ENCODE measurements at places on chromosomes 2 and 18.

- no peak for DNase-seq
These were observed 16.7 kb upstream of the WIPF1 start for GRCh38 chr2:174614261-174614660.

- no peak for DNase-seq
These were observed 37.7 kb downstream of the CEP192 start for GRCh38 chr18:13028869-13029268.

- no peak for DNase-seq
These were observed 10.5 kb upstream of the LYPD1 start for GRCh38 chr2:132680544-132680943.

- no peak for DNase-seq
These were observed 3.3 kb downstream of the BOK start for GRCh38 chr2:241561832-241562231.

DNA sequence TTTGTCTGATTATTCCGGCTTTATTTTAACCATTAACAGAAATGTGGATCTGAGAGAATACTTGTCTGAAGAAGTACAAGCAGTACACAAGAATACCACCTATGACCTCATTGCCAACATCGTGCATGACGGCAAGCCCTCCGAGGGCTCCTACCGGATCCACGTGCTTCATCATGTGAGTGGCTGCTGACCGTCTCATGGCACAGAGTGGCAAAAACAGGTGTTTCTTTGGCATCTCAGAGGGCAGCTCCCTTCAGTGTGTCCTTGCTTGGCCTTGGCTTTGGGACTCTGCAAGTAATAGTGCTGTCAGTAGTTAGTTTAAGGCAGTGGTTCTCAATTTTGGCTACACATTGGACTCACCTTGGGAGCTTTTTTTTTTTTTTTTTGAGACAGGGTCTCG, 23.1 kb downstream of the SFTPB start:
- no peak for DNase-seq

- no peak for DNase-seq
These were observed 171.0 kb downstream of the AFF3 start for GRCh38 chr2:99971326-99971900.

DNA sequence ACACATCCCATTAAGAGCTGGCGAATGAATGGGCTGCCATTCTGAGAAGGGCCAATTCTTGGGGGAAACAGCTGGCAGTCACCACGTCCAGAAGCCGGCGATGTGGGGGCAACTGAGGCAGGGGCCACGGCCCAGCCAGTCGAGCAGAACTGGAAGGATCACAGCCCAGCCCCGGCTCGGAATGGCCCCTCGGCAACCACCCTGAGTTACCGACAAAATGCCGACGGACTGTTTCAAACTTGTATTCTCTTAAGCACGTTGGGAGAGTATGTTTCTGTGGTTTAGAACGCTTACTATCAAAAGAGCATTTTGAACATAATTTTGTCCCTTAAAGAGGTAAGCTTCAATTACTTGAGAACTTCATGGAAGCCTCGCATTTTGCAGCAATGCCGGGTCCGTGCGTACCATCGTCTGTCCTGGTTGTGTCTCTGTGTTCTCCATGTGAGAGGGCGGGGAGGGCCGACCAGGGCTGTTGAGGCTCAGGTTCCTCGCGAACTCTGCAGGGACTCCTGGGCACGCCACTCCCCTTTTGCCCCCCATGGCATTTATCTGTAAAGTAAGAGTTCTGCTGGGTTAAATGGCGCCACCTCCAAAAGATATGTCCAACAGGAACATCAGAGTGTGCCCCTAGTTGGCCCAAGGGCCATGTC, 155.9 kb downstream of the TWIST2 start:
- DNase-seq, result no peak

DNA sequence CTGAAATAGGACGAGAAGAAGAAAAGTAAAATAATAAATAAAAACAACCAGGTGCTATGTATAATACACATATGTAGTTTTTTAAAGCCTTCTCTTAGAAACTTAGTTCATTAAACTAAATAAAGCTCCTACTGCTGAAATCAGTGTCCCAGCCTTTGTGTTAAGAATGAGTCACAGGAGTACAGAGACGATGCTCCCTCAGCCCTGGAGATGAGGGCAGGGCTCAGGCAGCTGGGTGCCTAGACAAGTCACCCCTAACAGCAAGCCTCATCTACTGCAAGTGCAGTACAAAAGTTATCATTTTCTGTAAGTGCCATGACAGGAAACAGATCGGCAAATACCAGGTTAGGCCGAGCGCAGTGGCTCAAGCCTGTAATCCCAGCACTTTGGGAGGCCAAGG, 18.2 kb downstream of the KIDINS220 start:
- DNase-seq, result no peak

- DNase-seq, result no peak
These were observed 61.7 kb downstream of the STRN start for GRCh38 chr2:36904636-36905035.

DNA sequence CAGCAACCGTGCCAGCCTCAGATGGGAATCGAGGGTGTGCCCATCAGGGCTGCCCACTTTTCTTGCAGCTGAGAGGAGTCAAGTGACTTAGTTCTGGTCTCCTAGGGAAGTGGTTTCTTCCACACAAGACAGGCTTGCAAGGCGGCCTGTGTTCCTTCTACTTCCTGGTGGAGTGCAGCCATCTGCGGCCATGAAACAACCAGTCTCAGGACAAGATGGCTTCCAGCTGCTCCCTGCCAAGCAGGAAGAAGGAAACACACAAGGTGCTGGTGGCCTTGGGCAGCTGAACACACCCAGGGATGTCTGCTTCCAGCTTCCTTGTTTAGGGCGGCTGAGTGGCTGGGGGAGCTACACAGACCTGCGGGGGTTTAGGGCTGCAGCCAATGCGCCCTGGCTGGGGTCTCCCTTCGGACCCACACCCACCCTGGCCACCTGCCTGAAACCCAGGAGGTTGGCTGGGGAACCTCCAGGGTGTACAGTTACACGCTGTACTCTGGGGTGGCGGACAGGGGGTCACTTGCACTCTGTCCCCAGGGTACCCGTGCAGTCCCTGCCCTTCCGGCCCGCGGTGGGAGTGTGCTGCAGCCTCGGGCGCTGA, 34.7 kb downstream of the PTPN18 start:
- no peak for DNase-seq

GRCh38 chr2:232896720-232897597, 26.9 kb downstream of the SNORC start:
- no peak for DNase-seq

GRCh38 chr2:183967756-183968155, 630.6 kb upstream of the ZNF804A start:
- no peak for DNase-seq

GRCh38 chr2:199148076-199148845, 309.5 kb downstream of the SATB2 start:
- DNase-seq, result no peak

DNA sequence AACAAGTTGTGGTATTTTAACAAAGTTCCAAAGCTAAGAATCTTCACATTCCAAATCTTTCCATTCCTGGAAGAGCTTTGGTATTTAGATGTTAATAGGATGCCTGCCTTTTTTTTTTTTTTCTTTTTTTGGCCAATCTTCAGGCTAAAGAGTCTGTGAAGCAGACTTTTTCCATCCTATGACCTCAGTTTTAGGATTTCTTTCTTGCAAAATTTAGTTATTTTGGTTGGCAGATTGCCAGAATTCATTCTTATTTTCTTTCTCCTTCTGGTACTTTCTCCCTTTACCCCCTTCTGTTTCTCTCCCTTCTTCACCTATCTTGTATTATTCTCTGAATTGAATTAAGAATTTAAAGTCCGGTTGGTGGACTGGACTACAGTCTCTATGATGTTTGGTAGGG, 217.8 kb upstream of the REV1 start:
- no peak for DNase-seq

GRCh38 chr2:219183151-219183772, 5.2 kb downstream of the RETREG2 start:
- no peak for DNase-seq

DNA sequence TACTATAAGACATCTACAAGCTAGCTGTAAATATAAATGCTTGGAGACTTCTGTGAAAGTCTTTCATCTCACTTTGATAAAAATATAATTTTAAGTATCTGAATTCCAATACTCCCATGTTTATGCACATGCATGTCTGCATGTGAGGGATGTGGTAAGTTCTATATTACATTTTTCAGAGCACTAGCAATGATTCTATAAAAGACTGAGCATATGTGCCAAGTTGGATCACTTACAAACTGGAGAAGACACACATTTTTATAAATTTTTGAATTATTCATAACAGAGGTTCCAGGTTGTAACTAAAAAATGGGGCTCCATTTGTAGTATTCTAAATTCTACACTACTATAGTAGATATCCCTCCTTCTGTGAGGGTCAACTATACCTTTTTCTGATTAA, 26.0 kb downstream of the ZNF804A start:
- no peak for DNase-seq

DNA sequence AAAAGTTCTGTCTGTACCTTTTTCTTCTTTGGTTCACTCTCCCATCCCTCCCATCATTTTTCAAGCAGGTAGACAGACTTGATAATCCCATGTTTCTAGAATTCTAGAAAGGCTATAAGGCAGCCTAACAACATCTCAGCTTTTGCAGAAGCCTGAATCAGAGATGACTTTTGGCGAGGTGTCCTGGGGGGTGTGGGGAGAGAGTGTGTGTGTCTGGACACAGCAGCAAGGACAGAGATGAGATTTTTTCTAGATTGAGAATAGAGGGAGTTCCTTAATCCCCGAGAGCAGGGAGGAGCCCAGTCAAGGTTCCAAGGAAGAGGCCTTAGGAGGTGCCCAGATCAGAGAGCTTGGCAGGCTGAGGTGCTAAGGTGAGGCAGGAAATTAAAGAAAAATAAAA, 22.0 kb upstream of the LAPTM4A start:
- no peak for DNase-seq

GRCh38 chr2:54559006-54559445, 102.9 kb downstream of the SPTBN1 start:
- DNase-seq, result no peak

- no peak for DNase-seq
These were observed 338 bp upstream of the THUMPD2 start for GRCh38 chr2:39779341-39779851.

GRCh38 chr18:532018-532417, 31.5 kb upstream of the COLEC12 start:
- DNase-seq, result no peak

DNA sequence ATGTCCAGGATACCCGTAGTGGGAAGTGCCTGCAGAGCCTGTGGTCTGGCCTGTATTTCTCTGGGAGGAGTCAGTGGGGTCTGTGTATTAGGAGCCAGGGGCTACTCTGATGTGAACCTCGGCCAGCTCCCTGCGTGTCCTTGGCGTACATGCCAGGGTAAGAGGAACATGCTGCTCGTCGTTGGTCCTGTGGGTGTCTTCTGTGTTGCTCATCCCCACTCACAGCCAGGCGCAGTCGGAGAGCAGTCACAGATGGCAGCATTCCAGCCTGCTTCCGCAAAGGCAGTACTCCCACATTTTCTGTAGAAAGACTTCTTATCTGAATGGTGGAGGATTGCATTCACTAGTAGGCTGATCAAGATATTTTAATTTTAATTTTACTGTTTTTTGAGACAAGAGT, 84.9 kb downstream of the DGKD start:
- no peak for DNase-seq

GRCh38 chr2:43226955-43227829, 786 bp upstream of the ZFP36L2 start:
- DNase-seq, result peak; percentile 39

DNA sequence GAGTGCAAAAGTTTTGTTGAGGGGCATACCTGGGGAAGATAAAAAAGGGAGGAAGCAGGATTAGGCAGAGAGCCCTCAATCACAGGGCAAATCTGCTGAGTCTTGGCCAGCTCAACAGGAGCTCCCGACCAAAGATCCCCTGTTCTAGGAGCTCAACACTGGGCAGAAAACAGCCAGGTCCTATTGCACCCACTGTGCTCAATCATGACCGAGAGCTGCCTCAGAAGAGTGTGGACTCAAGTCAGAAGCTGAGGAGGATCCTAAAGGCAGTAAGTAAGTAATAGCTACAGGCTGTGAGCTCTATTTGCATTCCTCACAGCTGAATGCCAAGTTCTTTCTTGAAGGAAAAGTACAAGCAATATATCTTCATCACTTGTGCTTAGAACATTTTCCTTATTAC, 334.4 kb upstream of the NRP2 start:
- DNase-seq, result no peak

DNA sequence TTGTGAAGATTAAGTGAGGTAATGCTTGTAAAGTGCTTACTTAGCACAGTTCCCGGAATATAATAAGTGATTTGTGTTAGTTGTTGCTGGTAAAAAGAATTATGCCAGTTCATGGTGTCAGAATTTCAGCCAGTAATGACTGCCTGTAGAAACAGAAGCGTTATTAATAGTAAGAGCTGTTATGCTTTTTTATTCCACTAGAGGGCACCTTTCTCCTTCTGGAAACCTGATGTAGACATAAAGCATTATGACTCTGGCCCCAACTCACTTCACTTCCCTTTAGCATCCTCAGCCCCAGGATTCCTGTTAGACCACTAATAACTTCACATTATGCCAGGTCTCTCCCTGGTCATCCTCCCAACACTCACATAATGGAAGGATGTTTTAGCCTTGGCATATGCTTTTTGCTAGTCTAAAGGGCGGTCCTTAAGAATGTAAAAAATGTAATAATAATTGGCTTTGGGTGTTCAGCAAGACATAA, 34.9 kb downstream of the C18orf54 start:
- no peak for DNase-seq

- DNase-seq, result no peak
These were observed 59.0 kb downstream of the TPGS2 start for GRCh38 chr18:36769611-36770314.

DNA sequence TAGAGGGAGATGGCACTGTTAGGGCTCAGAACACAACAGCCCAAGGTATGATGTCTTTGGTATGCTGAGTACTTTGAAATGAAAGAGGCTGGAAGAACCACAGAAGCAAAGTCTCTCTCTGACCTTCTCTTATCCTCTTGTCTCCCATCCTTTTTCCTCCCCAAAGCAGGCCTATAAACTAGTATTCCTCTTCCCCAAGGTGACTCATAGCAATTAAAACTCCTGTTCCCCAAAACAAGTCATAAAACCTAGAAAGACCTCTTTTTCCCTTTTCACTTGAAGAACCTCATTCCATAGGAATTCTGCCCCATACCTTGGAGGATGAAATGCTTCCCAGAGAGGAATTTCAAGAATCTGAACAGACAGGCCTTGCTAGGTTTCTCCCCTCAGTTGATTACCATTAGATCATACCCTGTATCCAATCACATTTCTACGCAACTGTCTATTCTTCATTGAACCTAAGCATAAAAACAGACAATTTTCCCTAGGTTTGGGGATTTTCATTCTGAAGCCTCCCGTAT, 25.7 kb downstream of the MDH1 start:
- no peak for DNase-seq
